ENCODE measurements at places on chromosomes 11 and 22. TPM values are rescaled to one million over a fixed set of nuclear protein-coding genes. Genes with fewer than 3 reads are reported as not detected.

The PARVA gene
- 176 TPM for total RNA-seq

The TRIM68 gene
- total RNA-seq = 14.2 TPM

The RELT gene
- 9.4 TPM for total RNA-seq

The CDC42EP1 gene
- total RNA-seq = 83.1 TPM

The DEFB131B gene
- total RNA-seq = not detected

The PARVG gene
- total RNA-seq = 16.7 TPM

The MYO7A gene
- total RNA-seq = 16.7 TPM

The OR2AG2 gene
- total RNA-seq = not detected

The HOATZ gene
- not detected for total RNA-seq

The DDX10 gene
- 31.6 TPM for total RNA-seq

The APOL6 gene
- 16.4 TPM for total RNA-seq

The EXPH5 gene
- 11.9 TPM for total RNA-seq

The SMIM35 gene
- not detected for total RNA-seq

The KIAA1671 gene
- total RNA-seq = 65.1 TPM

The ZP1 gene
- 0.85 TPM for total RNA-seq

The C1QTNF4 gene
- 5.0 TPM for total RNA-seq

The KREMEN1 gene
- 21.5 TPM for total RNA-seq

The RTN4R gene
- 4.4 TPM for total RNA-seq

The PIWIL4 gene
- total RNA-seq = 7.8 TPM

The TCP11L1 gene
- 36.5 TPM for total RNA-seq

The FUT4 gene
- 7.2 TPM for total RNA-seq

The RASL10A gene
- 2.2 TPM for total RNA-seq

The PRDX5 gene
- 143 TPM for total RNA-seq

The NLRP14 gene
- total RNA-seq = 0.53 TPM

The SREBF2 gene
- 206 TPM for total RNA-seq

The GAS2L1 gene
- 31.8 TPM for total RNA-seq

The CCDC90B gene
- total RNA-seq = 37.2 TPM

The DDI1 gene
- total RNA-seq = not detected

The GPR83 gene
- total RNA-seq = 0.62 TPM

The DAGLA gene
- 4.8 TPM for total RNA-seq

The CYTH4 gene
- 40.0 TPM for total RNA-seq

The LMO2 gene
- total RNA-seq = 28.3 TPM

The RASGRP2 gene
- total RNA-seq = 39.7 TPM

The CTSW gene
- total RNA-seq = 2.5 TPM

The NCR3LG1 gene
- 2.1 TPM for total RNA-seq

The MYRF gene
- total RNA-seq = 10.4 TPM

The OR52B4 gene
- 0.45 TPM for total RNA-seq

The ASRGL1 gene
- total RNA-seq = 17.0 TPM

The BATF2 gene
- total RNA-seq = 2.9 TPM

The TRMU gene
- total RNA-seq = 34.1 TPM
